ENCODE measurements at places on chromosomes 7 and 10.

DNA sequence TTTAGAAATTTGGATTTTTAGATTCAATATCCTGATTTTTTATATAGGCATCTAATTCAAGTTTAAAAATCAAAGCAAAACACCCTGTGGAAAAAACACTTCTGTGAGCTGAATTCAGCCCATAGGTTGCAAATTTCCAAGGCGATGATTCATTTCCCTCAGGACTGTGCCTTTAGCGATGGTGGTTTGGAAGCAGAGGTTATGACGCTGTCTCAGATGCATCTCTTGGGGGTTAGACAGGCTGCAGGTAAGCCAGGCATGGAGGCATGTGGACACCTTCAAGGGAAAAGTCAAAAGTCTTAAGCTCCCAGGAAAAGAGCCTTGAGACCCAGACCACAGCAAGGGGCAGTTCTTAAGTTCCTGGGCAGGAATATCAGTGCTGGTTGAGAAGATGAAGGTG lies 9.5 kb upstream of the FRA10AC1 start:
- DNase-seq = no peak

GRCh38 chr10:24519950-24520349 lies 203.7 kb downstream of the ARHGAP21 start:
- no peak for DNase-seq

DNA sequence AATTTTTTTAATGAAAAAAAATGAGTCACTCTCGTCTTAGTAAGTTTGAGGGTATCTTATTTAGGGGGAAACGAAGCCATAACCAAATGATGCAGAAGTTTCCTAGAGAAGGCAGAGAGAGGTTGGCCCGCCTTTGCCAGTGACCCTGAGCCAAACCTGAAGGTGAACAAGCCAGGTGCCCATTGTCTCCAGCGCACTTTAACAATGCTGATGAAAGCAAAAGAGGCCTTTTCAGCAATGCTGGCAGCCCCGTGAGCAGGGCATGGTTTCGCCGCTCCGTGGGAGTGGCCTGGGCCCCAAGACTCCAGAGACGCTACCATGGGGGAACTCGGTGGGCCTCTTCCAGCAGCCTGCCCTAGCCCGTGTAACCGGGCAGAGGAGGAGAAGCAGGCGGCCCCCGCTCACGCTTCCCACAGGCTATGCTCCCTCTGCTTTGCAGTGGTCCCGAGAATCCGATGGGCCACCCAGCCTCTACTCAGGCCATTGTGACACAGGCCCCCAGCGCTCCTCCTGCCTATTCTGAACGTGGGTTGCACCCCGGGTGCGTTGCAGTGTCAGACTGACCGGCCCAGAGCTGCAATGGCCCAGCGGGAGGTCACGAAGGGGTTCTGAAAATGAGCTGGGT lies 14.0 kb upstream of the UNCX start:
- DNase-seq = no peak

DNA sequence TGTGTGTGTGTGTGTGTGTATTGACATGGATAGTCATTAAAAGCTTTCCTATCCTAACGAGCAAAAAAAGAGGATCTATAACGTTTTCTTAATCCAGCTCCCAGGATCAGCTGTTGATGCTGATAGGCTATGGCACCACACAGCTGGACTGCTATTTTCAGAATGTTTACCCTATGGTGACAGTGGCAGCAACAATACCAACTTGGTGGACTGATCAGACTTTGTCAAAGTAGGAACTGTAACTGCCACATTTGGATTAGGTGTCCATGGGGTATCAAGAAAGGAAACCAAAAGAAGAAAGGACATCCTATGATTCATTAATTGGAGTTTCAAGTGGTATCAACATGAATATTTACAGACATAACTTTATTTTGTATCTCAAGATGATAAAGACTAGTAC lies 2.7 kb upstream of the CLEC5A start:
- no peak for DNase-seq

DNA sequence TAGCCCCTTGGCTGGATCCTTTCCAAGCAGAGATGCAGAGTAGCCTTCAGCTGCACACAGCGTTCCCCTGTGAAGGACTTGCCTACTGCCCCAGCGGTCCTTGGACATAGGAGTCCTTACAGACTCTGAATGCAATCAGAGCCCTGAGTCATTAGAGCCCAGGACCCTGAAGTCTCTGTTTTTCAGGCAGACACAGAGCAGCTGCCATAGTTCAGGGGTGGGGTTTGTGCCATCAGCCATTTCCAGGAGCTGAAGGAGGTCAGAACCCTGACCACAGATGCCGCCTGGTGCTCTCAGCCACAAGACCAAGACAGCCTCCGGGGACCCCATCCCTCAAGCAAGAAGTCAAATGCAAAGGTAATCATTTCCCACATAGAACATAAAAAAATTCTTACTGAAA lies 32.8 kb upstream of the WDFY4 start:
- DNase-seq = no peak

- peak; percentile 56 for DNase-seq
These were observed 166.1 kb downstream of the ST7 start for GRCh38 chr7:117119192-117119924.

GRCh38 chr7:8260871-8261694 lies 884 bp downstream of the ICA1 start:
- peak; percentile 18 for DNase-seq

- DNase-seq = no peak
These were observed 36.7 kb downstream of the ATE1 start for GRCh38 chr10:121891103-121891502.

- DNase-seq = no peak
These were observed 53.3 kb upstream of the SP8 start for GRCh38 chr7:20839987-20840386.

GRCh38 chr7:115066050-115066449 lies 144.2 kb downstream of the MDFIC start:
- DNase-seq = no peak

DNA sequence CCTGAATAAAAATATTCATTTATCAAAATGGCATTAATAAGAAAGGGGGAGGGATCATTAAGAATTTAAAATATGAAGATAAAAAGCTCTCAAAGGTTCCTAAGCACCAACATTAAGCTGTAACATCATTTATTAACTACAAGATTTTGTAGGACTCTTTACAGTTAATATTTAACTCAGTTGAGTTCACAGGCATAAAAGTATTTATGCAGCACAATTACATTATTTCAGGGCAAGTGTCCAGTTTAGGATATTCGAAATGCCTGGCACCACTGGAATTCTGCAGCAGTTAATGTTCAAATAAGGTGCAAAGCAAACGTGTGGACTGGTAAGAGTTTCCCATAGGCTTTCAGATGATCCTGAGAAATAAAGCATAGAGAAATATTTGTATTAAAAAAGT lies 30.5 kb downstream of the NPS start:
- DNase-seq = no peak

DNA sequence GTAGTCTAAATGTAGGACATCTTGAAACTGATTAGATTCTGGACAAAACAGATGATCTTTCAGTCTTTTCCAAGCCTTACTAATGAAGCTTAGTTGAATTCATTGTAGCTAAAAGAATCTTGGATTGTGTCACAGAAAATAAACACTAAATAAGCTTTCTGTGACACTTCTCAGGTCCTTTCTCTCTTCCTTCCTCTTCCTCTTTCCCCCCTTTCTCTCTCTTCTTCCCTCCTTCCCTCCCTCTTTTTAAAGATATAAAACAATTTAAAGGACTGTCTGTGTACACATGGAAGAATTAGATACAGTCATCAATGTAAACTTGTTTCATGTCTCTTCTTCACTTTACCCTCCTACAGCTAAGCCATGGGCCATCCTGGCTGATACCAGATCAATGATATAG lies 5.3 kb upstream of the COMMD3 start:
- no peak for DNase-seq

DNA sequence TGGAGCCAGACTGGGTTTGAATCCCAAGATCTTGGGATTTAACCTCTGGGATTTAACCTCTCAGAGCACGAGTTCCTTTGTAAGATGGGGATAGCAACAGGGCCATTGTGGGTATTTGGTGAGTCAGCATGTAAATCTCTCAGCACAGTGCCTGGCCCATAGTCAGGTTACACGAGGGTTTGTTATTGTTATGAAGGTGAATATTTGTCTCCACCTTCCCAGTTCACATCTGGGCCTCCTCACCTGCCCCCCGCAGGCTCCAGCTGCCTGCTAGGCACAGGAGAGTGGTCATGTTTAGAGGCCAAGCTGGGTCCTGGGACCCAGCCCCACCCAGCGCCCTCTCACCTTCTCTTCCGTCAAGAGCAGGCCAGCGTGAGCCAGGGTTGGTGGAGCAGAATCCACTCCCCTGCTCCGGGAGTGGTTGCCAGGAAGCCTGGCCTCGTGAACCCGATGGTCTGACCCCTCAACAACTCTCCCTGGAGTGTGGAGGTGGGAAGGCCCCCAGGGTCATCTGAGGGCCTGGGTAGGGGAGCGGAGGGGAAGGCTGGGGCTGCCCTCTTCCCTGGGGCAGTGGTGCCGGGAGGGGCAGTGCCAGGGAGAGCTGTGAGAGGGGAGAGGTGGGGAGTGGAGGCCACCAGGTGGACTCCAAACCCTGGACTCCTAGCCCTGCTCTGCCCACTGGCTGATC lies 26.0 kb downstream of the FAM241B start:
- no peak for DNase-seq

- no peak for DNase-seq
These were observed 78.3 kb upstream of the ATP6V0A4 start for GRCh38 chr7:138876326-138876725.

DNA sequence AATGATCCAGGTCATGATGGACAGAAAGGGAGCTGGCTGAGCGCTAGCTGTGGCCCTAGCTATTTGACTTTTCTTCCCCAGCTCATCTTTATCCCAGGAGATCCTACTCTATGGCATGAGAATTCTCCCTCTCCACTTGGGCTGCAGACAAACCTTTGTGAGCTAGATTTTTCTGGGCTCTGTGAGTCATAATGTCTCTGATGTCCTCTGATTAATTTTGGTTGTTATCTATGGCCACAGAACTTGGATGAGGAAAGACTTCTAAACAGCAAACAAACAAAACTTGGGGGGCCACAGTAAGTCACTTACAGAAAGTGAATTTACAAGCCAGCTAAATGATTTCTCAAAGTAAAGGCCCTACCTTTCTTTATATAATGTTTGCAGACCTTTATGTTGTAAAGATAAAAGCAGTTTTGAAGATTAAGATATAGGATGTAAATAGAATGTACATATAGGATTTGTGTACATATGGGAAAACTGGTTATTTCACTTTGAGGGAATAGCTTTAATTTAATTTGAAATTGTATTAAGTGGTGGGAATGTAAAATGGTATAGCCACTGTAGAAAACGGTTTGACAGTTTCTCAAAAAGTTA lies 10.4 kb downstream of the ABLIM1 start:
- DNase-seq = no peak

- DNase-seq = no peak
These were observed 216.4 kb upstream of the DPP6 start for GRCh38 chr7:153835712-153836265.

DNA sequence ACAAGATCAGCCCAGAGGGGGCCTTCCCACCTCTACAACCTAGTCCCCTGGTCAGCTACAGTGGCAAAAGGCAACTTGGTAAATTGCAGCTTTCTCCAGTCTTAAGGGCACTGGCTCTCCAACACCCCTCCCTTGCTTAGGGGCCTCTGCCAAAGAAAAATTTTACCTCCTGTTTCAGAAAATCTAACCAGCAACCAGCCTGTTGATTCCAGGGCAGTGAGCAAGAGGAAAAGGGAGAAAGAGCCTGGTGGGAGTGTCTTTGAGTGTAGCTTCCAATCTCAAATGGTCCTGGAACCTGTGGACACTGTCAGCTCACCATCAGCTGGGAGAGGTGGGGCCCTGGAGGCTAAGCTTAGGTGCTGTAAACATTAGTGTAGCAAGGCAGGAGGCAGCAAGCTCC lies 22.9 kb downstream of the ACTR1A start:
- no peak for DNase-seq

DNA sequence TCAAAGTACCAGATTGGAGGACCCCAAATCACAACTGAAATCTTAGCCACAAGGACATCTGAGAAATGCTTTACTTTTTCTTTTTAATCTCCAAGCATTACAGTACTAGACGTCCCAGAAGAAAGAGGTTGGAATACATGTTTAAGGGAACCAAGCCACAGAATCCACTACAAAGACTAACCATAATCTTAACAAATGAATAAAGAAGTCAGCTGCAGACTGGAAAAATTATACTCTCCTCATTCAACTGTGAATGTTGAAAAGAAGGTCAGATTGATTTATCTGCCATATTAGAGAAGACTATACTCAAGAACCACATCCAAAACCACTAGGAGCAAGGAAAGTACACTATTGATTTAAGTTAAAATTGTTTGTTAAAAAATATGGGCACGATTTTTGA lies 102.1 kb upstream of the ABCB5 start:
- DNase-seq = no peak

GRCh38 chr10:23053036-23053435 lies 42.3 kb upstream of the MSRB2 start:
- DNase-seq = no peak

- no peak for DNase-seq
These were observed 27.7 kb upstream of the PDCD4 start for GRCh38 chr10:110843796-110844616.

DNA sequence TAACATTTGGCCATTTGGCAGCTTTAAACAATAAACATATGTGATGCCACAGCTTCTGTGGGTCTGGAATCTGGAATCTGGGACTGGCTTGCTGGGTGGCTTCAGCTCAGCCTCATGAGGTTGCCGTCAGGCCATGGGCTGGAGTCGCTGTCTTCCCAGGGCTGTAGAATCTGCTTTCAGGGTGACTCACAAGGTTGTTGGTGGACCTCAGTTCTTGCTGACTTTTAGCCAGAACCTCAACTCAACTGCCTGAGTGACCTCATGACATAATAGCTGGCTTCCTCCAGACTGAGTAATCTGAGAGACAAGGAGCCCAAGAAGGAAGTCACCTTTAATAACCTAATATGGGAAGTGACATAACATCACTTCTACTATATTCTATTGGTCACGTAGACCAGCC lies 44.6 kb upstream of the TSPAN13 start:
- DNase-seq = no peak

DNA sequence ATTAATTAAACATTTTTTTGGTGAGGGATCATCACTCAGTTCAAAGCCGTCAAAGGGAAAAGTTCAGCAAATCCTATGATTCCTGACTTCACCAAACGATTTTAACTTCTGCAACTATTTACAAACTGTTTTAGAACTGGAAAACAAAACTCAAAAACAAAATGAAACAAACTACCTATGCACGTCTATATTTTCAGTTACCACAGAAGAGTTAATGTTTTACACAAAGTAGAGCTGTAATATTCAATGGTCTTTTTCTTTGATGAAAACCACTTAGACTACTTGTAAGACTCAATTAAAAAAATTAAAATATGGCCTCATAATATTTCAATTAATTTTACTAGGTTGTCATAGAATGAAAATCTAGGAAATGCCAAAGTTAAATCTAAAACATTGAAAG lies 131.5 kb downstream of the ATE1 start:
- DNase-seq = no peak

DNA sequence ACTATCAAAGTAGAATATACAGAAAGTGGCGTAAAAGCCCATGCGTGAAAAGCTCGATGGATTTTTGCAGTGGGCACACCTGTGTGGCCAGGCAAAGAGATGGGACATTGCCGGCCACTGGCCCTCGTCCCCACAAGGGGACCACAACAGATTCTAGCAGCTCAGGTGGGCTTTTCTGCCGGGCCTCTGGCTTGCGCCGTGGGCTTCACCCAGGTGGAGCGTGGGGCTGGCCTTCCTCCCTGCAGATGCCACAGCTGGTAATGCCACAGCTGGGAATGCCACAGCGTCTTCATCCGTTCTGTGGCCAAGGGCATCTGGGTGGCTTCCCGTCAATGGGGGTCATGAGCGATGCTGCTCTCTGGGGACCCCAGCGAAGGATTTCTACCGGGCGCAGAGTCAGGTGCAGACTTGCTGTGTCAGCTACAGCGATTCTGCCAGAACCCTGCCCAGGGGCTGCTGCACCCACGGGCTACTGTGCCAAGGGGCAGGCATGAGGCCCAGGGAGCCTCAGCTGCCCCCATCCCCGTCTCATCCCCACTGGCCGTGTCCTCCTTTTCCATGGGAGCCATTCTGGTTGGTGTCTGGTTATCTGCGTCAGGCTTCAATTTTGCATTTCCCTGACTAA lies 52.5 kb upstream of the NKX6-2 start:
- no peak for DNase-seq
